SJSA1 (cell line): ENCODE measurements at places on chromosomes 12 and 14. TPM values are rescaled to one million over a fixed set of nuclear protein-coding genes. Genes with fewer than 3 reads are reported as not detected.

Gene NKX2-8
- not detected in 2 replicates for total RNA-seq

GRCh38 chr12:47216150-47216677, 136.5 kb upstream of the AMIGO2 start:
- DNase-seq: no peak

- DNase-seq: no peak
These were observed 73.8 kb downstream of the DDX51 start for GRCh38 chr12:132070298-132070697.

GRCh38 chr14:104343690-104344640, 205.6 kb downstream of the KIF26A start:
- DNase-seq: no peak

Gene PARP2
- 16.2 and 34.2 TPM in 2 replicates for total RNA-seq

DNA sequence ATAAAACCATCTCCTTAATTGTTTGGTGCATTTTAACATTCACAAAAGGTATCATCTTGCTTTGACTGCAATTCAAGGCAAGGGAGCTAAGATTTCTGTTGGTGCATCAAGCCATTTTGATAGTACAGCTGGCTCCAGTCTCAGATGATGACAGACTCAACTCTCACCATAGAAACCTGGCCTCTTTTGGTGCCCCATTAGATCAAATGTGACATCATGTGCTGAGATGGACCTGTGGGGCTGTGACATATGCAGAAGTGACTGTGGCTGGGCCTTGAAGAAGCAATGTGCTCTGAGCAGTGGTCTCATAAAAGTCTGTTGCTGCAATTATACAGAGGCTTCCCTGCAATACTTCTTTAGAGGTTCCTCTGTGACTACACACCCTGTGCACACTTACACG, 88.4 kb downstream of the SLC2A13 start:
- DNase-seq: no peak

Gene TMEM52B
- total RNA-seq: 0.63 and 1.1 TPM in 2 replicates

Gene ISCA2
- 9.2 and 29.5 TPM in 2 replicates for total RNA-seq

DNA sequence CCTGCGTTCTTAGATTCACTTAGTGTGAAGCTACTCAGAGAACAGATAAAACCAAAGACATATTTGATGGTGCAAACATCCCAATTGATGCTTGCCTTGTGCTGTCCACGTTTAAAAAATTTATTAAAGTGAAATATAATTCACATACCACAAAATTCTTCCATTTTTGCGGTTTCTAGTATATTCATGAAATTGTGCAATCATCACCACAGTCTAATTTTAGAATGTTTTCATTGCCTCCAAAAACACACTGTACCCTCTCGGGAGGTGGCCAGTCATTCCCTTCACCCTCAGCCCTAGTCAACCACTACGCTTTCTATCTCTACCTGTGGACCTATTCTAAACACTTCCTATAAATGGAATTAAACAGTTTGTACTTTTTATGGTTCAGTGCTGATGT, 1109.2 kb downstream of the FLRT2 start:
- DNase-seq: no peak

GRCh38 chr12:22121224-22121623, 75.2 kb downstream of the CMAS start:
- DNase-seq: no peak

DNA sequence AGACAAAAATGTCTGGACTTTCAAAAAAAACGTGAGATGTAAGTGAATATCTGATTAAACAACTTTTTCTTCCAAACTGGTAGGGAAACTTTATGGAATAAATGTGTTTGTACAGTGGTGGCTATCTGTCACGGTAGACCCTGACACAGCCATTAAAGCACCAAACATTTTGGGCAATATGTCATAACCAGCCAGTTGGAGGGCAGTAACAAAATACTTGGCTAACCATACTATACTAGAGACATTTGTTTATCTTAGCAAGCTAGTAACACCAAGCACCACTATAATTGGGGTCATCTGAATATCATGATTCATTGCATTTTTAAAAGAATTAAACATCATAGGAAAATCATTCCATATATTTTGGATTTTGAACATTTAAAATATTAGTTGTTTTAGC, 6.0 kb upstream of the MYF6 start:
- no peak for DNase-seq

DNA sequence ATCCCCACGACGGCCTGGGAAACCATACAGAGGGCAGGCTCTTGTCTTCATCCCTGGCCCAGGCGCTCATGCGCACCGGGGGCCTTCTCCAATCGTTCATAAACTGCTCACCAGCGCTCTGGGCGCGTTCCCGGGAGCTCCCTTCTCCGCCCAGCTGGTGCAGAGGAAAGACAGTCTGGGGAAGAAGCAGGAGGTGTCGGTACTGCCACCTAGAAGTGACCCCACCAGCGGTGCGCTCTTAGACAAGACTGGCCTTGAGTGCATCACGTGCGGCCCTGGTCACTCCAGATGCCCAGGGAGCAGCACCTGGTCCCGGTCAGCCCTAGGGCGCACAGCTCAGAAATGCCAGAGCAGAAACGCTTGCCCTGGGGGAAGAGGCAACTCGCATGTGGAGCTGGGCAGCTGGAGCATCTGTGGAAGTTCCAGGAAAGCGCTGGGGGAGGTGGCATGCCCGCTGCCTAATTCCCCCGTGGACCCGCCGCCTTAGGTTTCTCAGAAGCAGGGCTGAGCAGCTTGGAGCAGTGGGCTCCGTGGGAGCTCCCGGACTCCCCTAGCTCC, 2.5 kb downstream of the GSC start:
- DNase-seq: no peak

- peak; percentile 58 for DNase-seq
These were observed 21.3 kb upstream of the OASL start for GRCh38 chr12:121060149-121061001.

Gene GPHN
- total RNA-seq: 0.13 and 2.2 TPM in 2 replicates

GRCh38 chr12:108801736-108802100, 55.7 kb downstream of the SSH1 start:
- no peak for DNase-seq

- DNase-seq: peak; percentile 42
These were observed 30.9 kb upstream of the EMP1 start for GRCh38 chr12:13165617-13166041.

- DNase-seq: peak; percentile 29
These were observed 76.9 kb upstream of the PSMA6 start for GRCh38 chr14:35215110-35215813.

DNA sequence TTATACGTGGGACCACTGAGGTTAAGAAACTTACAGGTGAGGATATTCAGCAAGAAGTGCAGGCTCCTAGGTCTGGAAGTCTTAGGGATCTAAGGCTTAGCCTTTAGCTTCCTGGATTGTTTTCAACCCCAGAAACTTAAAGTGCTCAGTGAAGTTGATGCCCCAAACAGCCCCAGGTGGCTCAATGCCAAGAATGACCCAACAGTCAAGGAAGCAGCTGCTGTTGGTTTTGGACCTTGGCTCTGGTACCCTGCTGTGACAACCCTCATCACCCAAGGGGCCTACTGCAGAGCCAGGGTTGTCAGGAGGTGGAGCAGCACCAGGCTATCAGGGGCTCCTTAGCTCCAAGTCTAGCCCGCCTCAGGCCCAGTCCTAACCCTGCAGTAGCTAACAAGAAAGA, 36.8 kb downstream of the VDR start:
- DNase-seq: no peak

DNA sequence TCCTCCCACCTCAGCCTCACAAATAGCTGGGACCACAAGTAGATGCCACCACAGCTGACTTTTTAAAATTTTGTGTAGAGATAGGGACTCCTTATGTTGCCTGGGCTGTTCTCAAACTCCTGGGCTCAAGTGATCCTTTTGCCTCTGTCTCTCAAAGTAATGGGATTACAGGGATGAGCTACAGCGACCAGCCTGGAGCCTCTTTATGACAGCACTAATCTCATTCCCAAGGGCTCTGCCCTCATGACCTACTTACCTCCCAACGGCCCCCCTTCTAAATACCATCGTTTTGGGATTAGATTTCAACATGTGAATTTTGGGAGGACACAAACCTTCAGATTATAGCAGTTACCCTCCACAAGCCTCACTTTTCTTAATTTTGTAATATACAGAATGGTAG, 150.6 kb upstream of the FUT8 start:
- DNase-seq: no peak

Gene CLEC1A
- total RNA-seq: not detected in 2 replicates

DNA sequence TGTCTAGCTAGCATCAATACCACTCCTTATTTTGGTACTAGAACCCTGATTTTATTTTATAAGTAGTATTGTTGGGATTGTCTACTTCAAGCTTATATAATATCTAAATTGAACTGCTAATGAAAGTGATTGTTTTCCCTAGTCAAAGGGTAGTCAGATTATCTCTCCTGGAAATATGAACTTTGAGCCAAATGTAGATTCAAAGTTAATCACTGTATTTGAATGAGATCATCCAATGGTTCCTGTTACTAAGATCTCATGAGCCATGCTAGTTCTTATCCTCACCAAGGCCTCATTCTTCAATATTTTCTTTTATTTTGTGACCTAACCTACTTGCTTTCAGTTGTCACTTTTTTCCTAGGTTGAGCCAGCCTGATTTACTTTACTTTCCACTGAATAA, 276.7 kb downstream of the RASSF9 start:
- no peak for DNase-seq

GRCh38 chr14:102272392-102272791, 32.6 kb downstream of the MOK start:
- no peak for DNase-seq

Gene PZP
- not detected in 2 replicates for total RNA-seq

DNA sequence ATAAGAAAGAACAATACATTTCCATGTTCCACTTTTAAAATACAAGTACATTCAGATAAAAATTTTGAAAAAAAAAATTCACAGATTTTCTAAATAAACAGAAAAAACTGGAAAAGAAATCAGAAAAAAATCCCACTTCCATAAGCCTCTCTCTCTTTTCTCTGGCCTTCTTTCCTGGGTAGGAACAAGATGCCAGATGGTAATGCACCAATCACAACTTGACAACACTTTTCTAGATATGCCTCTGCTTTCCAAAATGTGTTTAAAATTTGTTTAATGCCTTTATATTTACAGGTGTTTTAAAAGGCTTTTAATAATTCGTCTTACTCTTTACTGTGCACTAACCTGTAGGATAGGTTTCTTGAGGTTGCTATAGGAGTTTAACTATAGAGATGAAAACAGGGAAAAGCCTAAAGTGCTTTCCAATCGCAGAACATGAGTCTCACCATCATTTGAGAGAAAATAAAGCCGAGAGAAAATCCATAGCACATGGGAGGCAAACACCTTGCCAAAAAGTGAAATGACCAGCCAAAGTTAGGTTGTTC, 74.2 kb downstream of the TMTC1 start:
- DNase-seq: no peak

DNA sequence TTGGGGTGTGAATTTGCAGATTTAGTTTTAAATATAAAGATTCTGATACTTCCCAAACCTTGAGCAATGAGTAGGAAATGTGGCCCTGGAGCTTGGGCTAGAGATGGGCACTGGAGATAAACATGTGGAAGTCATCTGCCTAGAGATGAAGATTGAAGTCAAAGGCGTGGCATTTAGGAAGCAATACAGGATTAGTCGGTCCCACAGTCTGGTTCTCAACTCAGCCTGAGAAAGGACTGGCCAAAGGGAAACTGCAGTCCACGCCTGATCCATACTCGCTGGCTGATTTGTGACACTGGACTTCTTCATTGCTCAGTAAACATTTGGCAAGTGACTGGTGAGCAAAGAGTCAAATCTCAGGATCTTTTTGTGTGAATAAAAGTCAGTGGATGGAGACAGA, 268.2 kb upstream of the ATP2B1 start:
- no peak for DNase-seq

DNA sequence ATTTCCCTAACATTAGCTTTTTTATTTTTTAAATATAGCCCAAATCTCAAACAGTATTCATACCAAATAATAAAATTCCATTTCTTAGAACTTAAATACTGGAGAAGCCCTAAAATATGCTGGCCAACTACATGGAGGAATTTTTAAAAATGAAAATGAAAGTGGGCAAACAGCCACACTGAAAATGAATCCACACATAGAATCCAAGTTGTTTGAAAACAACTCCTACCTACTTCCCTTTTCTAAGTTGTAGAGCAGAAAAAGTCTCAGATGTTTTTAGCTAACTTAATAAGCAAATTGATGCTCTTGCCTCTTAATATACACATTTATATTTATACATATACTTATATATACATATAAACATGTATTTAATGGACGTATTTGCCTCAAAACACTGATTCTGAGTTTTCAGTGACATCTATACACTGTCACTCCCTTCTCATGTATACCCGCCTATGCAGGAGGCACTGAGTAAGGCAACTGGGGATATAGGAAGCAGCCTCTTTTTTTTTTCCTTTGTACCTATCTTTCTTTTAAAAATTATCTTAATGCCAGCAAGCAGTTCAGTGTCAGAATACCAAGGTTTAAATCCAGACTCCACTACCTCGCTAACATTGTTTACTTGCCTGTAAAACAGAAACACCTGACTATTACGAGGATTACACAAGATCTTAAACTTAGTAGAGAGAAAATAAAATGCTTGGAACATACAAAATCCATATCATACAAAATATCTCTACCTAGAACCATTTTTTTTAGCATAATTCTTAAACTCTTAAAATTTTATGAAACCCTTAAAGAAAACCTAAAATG, 13.3 kb downstream of the DICER1 start:
- DNase-seq: no peak

Gene KRT82
- total RNA-seq: not detected in 2 replicates

DNA sequence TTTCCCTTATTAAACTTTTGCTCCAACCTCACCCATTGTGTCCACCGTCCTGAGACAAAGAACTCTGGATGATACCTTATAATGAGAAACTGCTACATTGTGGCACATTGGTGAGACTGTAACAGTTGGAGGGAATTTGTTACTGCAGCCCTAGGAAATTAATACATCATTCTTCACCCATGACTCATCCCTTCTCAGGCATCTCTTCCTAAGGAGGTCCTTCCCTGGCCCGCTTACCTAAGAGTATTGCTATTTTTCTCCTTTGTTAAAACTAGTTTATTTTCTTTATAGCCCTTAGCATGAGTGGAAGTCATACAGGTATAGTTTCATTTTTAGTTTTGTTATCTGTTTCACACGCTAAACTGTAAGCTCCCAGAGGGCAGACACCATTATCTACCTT, 87.1 kb downstream of the TMEM260 start:
- DNase-seq: peak; percentile 29

Gene TSPAN8
- total RNA-seq: not detected in 2 replicates

Gene RPL36AL
- 165 and 336 TPM in 2 replicates for total RNA-seq

GRCh38 chr14:54735424-54735823, 167.2 kb downstream of the GCH1 start:
- DNase-seq: no peak

DNA sequence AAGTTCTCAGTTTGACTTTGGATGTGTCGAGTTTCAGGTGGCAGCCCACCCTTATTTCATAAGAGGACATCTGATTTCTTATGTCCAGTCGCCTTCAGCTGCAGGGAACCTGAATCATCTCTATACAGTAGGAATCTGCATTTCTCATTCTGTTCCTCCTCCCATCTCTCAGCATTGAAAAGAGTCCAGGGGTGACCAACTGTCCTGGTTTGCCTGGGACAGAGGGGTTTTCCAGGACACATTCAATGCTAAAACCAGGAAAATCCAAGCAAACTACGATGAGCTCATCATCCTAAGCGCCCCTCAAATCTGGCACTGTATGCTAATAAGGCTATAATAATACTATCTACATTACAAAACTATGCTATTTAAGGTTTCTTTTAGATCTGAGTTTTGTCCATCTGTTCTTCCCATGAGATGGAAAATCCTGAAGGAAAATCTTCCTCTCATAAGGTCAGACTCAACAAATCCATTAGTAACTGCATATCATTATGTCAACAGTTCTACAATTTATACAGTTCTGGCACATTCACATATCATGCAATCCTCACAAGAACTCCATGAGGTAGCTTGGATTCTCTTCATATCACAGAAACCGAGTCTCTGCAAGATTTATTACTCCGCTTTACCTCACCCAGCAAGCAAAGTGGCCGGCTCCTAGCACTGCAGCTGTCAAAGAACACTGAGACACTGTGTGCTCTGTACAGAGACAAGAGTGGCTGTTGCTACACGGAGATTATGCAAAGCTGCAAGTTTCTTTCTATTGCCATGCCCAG, 15.6 kb upstream of the CALM1 start:
- no peak for DNase-seq
